ENCODE measurements at places on chromosomes 2 and 18.
A peak's percentile ranks its signal among the peaks of the same experiment; 100 is the strongest.

DNA sequence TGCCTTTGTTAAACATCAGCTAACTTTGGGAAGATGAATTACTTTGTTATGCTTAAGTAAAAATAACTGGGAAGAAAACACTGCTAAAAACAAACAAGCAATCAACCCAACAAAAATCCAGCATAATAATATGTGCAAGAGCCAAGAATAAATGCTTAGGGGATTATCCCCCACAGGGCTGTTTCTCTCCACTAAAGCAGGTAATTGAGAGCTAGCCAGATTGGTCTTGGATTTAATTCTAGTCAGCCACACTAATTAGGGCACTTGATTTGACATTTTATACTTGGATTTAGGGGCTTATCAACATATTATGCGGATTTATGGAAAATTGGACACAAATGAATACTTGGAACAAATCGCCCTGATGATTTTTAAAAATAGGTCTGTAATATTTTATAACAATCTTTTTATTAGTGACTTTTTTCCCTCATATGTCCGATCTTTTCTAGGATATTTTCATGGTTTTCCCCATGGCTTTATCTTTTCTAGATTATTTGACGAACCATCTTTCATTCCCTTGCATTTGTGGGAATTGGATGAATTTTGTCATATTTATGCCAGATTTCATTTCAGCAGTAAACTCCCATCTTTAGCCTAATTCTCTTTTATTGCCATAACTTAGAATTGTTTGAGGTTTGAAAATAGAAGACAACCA, 199.1 kb upstream of the NXPH2 start:
- no peak for DNase-seq

DNA sequence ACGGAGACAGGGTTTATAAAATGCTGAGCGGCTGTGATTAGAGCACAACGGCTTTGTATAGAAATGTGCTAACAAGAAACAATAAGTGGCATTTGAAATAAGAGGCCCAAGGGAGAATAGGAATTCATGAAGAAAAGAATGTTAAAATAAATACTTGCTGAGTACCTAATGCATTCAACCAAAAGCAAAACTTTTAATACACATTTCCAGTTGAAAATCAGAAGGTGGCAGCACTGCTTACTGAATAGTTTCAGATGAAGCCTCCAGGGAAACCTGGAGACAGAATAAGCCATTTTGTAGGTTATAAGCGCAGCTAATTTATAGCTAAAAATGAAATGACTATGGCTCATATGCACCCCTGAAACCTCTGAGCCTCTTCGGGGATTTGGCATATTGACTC, 286.6 kb downstream of the DPP10 start:
- no peak for DNase-seq

DNA sequence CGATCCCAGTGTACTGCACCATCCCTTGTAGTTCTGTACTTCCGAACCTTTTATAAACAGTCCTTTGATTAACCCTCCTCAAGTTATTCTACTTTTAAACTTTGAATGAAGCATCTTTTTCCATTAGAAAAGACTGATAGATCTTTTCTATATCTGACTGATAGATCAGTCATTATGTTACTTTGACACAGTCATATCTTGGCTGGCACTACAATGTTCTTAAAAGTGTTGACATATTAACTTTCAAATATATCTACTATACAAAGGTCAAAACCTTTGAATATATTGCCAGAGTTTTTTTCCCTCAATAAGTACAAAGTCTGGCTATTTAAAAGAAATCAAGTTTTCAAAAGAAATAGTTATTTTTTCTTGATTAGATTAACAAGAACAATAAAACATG, 35.4 kb upstream of the NABP1 start:
- DNase-seq: no peak

GRCh38 chr2:102030855-102031527, 39.2 kb downstream of the IL1R2 start:
- no peak for DNase-seq

GRCh38 chr2:34570266-34570872, 971.3 kb upstream of the FAM98A start:
- no peak for DNase-seq

DNA sequence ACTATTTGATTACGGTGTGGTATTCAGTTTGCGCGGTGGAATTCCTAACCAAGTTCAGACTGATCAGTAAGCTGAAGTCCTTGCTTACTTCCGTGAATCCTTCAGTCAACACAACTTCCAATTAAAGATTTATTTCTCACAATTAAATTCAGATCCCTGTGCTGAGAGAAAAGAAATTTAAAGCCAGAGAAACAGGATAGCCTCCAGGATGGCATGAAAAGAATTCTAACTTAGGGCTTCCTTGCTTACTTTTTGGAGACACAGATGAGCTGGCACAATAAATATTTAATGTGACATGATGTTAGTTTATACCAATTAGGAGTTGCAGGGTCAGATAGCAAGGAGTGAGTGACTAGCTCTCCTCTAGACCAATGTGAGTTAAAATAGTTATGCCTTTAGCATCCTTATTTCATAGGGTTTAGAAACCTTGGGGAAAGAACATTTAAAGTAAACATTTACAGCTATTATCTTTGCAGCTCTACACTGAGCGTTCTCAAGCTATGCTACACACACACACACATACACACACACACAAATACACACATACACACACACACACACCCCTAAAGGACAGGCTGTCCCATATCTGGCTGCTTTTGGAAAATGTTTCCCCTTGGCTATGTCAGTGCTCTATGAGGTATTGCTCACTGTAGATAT, 151.0 kb downstream of the TRIB2 start:
- no peak for DNase-seq

DNA sequence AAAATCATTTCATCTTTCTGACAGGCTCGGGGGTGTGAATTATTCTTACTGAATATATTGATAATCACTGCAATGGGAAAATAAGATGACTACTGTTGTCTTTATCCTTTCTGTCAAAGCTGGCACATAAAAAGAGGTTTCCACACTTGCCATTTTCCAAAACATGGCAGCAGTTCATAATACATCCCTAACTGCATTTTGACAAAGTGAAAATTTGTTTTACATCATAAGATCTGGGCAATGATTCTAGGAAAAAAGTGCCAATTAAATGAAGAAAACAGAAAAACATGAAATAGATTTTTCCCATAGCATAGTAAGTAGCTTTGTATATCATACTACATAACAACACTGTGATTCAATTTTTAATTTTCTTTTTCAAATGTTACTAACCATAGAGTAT, 65.4 kb downstream of the ERBB4 start:
- no peak for DNase-seq

DNA sequence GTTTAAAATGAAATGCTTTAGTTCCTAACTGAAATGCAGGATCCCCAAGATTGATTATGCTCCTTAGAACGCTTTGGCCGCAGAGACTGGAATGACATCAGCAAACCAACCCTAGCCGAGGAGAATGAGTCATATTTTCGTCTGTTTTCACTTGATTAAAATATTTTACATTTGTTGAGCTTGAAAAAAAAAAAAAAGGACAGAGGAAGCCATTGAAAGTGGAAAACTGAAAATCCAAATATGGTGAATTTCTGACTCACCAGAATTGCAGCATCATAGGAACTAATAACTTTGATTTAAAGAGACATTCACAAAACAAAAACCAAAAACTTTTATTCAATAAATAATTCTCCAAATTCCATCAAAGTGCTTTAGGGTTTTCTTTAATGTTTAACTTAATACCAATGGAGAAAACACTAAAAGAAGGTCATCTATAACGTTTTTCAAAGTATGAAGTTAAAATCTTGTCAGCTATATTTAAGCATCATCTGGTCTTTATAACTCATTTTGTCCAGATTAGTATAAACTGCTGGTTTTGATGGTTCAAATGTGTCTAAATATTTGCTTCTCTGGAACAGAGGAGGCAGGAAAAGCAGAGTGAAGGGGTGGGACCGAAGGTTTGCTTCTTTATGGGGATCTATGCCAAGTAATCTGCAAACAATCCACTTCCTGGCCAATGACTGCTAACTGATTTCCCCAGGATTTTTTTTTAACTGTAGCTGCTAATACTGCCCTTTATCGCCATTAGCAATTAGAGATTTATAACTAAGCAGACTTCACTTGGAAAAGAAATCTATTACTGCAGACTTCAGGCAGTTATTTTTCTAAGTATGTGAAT, 30.9 kb upstream of the COL5A2 start:
- no peak for DNase-seq

- DNase-seq: no peak
Observed at GRCh38 chr2:8016688-8017087, 665.2 kb upstream of the ID2 start.

GRCh38 chr18:49747876-49748275, 65.5 kb downstream of the ACAA2 start:
- DNase-seq: no peak

- DNase-seq: no peak
Observed at GRCh38 chr2:149346272-149346671, 15.9 kb downstream of the LYPD6 start.

DNA sequence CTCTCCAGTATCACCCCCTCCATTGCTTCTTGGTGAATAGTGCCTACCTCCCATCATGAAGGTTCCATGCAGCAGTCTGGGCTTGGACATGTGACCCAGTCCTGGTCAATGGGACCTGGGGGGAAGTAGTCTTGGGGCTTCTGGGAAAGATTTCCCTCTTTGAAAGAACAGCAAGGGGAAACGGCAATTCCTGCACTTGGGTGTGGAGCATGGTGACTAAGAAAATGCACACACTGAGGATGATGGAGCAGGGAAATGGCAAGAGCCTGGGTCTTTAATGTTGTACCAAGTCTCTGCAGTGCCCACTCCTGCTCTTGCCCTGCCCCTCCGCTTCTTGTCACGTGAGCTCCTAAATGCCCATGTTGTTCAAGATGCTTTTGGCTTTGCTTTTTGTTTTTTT, 131.4 kb upstream of the SIX2 start:
- DNase-seq: no peak

DNA sequence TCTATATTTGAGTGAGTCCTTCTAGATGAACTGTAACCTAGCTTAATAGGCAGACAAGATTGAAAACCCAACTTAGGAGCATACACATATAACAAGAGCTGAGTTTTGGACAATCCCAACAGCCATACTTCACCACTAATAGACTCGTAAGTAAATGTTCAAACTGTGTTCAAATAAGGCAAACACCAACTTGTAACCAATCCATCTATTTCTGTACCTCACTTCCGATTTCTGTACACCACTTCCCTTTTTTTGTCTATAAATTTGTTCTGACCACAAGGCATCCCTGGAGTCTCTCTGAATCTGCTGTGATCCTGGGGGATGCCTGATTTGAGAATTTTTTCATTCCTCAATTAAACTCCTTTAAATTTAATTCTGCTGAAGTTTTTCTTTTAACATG, 1149.1 kb upstream of the NRXN1 start:
- DNase-seq: no peak

DNA sequence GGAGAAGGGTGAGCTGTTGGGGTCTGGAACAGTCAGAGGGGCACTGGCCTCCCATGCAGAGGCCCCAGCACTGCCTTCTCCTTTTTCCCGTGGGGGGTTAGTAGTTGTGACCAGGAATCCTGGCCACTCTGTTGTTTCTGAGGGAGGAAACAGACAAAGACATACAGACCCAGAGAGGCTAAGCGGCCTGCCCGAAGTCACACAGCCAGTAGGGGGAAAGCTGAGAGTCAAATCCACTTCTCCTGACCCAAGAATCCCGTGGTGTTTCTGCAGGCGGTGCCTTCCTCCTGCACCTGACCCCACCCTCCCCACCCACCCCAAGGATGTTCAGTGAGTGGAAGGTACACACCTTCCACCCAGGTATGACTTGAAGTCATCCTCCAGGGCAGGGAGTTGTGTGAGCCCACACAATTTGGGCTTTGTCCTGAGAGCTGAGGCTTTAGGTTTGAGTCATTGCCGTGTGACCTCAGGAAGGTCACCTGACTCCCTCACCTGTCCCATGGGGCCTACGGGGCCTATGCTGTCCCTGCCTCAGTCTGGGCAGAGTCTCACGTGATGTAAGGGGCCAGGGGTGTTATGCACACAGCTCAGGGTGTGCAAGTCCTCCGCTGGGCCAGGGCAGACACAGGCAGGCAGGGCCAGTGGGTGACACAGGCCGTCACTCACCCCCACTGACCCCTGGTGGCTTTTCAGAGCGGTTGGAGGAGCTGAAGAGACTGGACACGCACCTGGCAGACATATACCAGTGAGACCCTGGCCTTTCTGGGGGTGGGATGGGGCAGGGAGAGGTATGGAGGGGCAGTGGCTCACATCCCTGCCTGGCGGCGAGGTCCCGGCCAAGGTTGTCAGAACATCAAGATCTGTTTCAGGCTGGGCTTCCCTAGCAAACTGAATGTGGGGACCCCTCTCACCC, 5.0 kb downstream of the NT5DC4 start:
- DNase-seq: no peak

- DNase-seq: no peak
Observed at GRCh38 chr2:133568172-133568571, at the start of gene NCKAP5. NCKAP5 (minus strand) TSS chr2:133568463; CDS start chr2:133517526, 50,937 bp downstream.

- DNase-seq: no peak
Observed at GRCh38 chr2:12675801-12676200, 40.9 kb upstream of the TRIB2 start.

- DNase-seq: no peak
Observed at GRCh38 chr18:55838319-55838718, 250.3 kb upstream of the TCF4 start.

GRCh38 chr2:98086491-98087446, at the start of gene VWA3B:
VWA3B (plus strand) TSS chr2:98087167; CDS start chr2:98093093, 5,926 bp downstream.
- peak; percentile 48 for DNase-seq

- no peak for DNase-seq
Observed at GRCh38 chr2:64829525-64829924, 159.7 kb upstream of the SLC1A4 start.

- no peak for DNase-seq
Observed at GRCh38 chr2:160469621-160470204, 23.9 kb downstream of the RBMS1 start.

- DNase-seq: no peak
Observed at GRCh38 chr2:69020496-69021426, 7.8 kb downstream of the ANTXR1 start.

DNA sequence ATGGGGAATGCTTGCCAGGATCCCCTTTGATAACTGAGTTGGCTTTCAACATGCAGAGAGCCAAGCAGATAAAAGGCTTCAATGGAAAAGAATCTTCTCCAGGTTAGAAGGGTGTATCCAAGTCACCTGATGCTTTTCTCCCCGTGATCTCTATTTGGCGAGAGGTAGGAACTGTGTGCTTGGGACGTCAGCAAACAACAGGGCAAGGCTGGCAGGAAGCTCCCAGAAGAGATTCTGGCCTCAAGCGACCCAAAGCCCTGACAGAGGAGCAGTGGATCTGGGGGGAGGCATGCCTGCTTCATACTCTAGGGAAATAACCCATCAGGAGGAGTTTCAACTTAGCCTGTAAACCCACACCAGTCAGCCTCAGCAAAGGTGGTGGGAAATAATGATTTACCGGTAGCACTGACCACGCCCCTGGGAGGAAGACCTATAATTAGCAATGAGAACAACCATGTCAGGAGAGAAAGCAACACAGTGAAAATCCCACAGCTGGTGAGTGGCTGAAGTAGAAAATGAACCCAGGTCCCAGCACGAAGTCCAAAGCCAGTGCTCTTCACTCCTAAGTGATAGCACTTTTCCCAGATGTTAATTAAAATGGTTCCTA, 76.3 kb upstream of the SEC11C start:
- no peak for DNase-seq

DNA sequence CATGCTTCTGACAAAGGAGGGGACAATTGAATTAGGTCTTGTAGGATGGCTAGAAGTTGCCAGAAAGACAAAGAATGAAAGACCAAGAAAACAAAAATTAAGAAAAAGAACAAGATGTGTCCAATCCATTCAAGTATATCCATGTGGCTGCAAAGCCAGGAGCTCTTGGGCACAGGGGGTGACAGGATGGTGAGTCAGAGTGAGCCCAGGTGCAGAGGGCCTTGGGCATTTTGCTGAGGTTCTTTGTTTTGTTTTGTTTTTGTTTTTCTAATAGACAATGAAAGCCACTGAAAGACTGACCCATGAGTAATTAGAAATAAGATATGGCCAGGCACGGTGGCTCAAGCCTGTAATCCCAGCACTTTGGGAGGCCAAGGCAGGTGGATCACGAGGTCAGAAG, 104.6 kb upstream of the KLHL29 start:
- no peak for DNase-seq
